Activated T-cell treated with anti-CD3 and anti-CD28 coated beads, Interleukin-2, amount 50 U/mL, for 72 hours (primary cell): ENCODE measurements at places on chromosomes 13 and 19. TPM values are rescaled to one million over a fixed set of nuclear protein-coding genes. Genes with fewer than 3 reads are reported as not detected.

- no peak for DNase-seq
Measured at GRCh38 chr19:51644636-51645271, 1.9 kb downstream of the SIGLEC14 start.

GRCh38 chr13:111967572-111968201 is 99.3 kb upstream of the SOX1 start:
- DNase-seq, result no peak

- no peak for DNase-seq
Measured at GRCh38 chr13:73171271-73171682, 112.5 kb downstream of the KLF5 start.

DNA sequence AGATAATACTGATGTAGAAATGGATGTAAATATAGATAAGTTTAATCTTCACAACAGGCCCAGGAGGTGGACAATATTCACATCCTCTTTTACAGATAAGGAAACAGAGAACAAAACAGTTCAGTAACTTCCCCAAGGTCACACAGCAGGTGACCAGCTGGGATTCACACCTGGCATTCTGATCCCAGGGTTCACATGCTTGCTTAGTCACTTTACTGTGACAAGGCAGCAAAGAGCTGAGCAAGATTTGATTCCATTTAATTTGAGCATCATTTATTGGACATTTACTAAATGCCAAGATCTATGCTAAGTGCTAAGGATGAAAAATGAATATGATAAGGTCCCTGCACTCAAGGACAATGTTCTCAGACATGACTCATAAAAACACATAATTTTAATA is 94.1 kb upstream of the STARD13 start:
- no peak for DNase-seq

- DNase-seq, result peak; percentile 41
Measured at GRCh38 chr19:47284324-47284899, 9.7 kb downstream of the INAFM1 start.

The MUC16 gene
- total RNA-seq, result 0.05 TPM

- no peak for DNase-seq
Measured at GRCh38 chr13:28622286-28622685, 36.6 kb upstream of the POMP start.

DNA sequence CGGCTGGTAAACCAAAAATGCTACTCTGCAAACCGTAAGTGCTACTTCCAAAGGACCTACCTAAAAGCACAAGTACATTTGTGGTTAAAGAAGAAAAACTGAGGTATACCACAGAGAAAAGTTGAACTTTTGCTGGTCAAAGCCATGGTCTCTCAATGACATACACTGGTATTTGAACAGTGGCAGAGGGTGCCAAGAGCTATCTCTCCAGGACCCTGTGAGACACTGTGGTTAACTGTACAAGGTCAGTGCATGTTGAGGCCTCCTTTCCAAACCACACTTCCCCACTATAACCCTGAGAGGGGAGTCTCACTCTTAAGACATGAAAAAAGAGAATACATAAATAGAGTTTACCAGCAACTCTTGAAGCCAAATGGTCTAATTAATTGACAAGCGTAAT is 49.5 kb downstream of the COL4A1 start:
- DNase-seq, result no peak

The ZNF677 gene
- 9.0 TPM for total RNA-seq

DNA sequence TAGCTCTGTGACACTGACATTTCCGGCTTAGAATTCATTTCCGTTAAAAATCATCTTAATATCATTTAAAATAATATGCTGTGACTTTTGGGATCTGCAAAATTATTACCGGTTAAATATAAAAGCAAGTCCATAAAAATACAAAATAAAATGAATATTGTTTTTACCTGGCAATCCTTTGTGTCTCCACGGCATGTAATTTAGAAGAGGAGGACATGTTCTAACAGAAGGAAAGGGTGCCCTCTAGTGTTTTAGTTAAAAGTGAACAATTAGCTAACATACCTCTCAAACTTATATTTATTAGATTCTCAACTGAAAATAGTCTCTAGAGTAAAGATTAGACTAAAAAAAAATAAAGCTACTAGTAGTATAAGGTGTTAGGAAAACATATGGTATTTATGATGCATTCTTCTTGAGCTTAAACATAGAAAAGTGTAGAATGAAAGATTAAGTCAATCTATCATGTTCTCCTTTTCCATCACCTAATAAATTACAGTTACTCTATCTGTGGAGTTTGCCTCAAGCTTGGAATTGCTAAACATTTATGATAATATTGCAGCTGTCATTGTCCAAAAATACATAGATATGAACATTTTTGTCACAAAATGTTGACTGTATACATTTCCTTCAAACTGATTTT is 676.7 kb upstream of the SPRY2 start:
- no peak for DNase-seq

DNA sequence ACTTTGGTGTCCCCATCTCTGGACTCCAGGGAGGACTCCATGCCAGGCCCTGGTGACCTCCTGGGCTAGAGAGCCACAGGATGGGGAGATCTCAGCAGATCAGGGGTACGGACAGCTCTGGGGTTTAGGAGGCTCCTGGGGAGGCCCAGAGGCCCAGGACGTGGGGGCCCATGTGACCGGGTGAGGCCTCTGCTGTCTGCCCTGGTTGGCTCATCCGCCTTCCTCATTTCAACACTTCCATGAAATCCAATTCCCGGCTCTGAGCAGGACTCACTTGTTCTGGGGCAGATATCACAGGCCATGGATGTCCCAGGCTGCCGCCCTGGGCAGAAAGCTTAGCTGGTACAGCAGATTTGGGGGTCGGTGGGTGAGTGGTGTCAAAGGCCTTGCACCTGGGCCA is 1.1 kb upstream of the PRAM1 start:
- DNase-seq, result no peak

The TUBB4A gene
- 8.7 TPM for total RNA-seq

DNA sequence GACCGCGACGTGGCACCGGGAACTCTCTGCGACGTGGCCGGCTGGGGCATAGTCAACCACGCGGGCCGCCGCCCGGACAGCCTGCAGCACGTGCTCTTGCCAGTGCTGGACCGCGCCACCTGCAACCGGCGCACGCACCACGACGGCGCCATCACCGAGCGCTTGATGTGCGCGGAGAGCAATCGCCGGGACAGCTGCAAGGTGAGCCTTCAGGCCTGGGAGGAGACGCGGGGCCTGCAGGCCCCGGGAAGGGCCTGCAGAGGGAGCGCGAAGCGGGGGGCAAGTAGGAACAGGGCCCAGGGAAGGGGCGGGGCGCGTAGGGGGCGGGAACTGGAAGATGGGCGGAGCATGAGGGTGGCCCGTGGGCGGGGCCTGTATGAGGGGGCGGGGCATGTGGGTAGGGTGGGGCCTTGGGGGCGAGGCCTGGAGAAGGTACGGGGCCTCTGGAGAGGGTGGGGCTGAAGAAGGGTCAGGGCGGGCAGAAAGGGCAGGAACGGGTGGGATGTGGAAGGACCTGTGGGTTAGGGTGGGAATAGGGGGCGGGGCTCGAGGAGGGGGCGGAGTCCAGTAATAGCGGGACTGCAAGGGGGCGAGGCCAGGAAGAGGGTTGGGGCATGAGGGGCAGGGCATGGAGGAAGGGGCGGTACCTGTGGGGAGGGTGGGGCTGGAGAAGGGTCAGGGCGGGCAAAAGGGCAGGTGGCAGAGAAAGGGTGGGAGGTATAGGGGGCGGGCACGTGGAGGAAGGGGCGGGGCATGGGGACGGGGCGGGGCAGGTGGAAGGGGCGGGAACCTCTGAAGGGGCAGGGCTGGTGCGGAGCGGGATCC is 2.5 kb downstream of the CFD start:
- peak; percentile 81 for DNase-seq

- no peak for DNase-seq
Measured at GRCh38 chr13:93345770-93346169, 119.2 kb downstream of the GPC6 start.

- no peak for DNase-seq
Measured at GRCh38 chr13:30030141-30030750, 179.8 kb upstream of the UBL3 start.

The UBL3 gene
- 21.2 TPM for total RNA-seq

DNA sequence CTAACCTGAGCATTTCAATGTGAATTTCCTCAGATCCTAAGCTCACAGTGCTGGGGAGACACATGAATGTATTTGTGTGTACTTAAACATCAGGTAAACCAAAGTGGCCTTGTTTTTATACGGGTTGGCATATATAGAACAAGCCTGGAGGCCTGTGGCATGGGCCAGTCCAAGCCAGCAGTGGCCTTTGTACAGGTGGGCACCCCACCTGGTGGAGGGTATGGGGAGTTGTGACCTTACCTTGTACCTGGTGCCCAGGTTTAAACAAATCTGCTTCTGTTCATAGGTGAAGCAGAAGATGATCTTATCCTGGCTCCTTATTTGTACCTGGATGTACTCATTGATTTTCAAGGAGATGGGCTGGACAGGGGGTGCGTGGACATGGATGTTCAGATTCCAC is 71.0 kb downstream of the ERICH6B start:
- no peak for DNase-seq

The ZNF737 gene
- total RNA-seq, result 16.3 TPM

GRCh38 chr13:111893607-111894443 is 173.1 kb upstream of the SOX1 start:
- DNase-seq, result no peak

The HIPK4 gene
- total RNA-seq, result 0.12 TPM

GRCh38 chr13:44359983-44360375 is 13.6 kb upstream of the SERP2 start:
- no peak for DNase-seq

- no peak for DNase-seq
Measured at GRCh38 chr19:55563261-55563690, 17.4 kb downstream of the ZNF579 start.

The CFAP97D2 gene
- total RNA-seq, result 1.1 TPM

The MYO16 gene
- not detected for total RNA-seq

The SPHK2 gene
- total RNA-seq, result 26.9 TPM

DNA sequence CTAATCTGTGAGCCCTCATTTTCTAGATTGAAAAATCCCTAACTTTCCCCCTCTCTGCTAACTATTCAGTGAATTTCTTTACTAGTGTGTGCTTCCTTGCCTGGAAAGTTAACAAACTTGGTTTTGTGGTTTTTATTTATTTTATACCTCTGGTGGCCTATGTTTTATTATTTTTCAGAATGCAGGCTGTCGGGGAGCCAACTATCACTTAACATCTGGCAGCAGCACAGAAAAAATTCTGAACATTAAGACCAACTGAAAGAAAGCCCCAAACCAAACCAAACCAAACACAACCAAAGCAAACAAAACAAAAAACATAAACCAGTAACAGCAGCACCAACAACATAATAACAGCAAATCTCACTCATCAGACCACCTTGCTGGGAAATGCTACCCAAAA is 109.0 kb upstream of the KL start:
- no peak for DNase-seq

DNA sequence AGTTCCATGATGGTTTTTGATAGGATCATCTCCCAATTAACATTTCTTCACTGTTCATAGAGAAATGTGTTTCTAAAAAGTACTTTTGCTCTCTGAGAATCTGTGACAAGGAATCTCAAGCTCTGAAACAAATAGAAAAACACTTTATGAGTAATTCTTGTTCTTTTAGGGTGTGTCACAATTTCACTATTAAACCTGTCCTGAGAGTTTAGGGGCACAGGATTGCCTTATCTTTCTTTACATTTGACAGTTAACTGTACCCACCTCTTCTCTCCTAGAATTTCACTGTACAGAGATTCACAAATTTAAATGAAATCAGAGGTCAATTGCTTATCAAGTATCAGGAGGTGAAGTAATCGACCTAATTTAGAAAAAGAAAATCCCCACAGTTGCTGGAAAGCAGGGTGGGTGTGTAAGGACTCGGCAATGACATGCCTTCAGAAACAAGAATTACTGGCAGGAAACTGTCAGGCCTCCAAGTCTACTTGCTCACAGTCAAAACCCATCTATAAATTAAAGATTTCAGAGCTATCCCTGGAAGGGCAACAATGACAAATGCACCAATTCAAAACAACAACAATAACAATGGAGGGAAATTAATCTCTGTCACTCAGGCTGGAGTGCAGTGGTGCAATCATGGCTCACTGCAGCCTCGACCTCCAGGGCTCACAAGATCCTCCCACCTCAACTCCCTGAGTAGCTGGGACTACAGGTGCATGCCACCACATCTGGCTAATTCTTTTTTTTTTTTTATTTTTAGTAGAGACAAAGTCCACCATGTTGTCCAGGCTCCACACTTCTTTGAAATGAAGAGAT is 250.2 kb downstream of the ABCC4 start:
- DNase-seq, result peak; percentile 5

- no peak for DNase-seq
Measured at GRCh38 chr13:112772929-112773328, 83.1 kb downstream of the ATP11A start.

GRCh38 chr19:38079926-38080380 is 144.1 kb downstream of the DPF1 start:
- no peak for DNase-seq

The ZNF441 gene
- total RNA-seq, result 5.3 TPM

DNA sequence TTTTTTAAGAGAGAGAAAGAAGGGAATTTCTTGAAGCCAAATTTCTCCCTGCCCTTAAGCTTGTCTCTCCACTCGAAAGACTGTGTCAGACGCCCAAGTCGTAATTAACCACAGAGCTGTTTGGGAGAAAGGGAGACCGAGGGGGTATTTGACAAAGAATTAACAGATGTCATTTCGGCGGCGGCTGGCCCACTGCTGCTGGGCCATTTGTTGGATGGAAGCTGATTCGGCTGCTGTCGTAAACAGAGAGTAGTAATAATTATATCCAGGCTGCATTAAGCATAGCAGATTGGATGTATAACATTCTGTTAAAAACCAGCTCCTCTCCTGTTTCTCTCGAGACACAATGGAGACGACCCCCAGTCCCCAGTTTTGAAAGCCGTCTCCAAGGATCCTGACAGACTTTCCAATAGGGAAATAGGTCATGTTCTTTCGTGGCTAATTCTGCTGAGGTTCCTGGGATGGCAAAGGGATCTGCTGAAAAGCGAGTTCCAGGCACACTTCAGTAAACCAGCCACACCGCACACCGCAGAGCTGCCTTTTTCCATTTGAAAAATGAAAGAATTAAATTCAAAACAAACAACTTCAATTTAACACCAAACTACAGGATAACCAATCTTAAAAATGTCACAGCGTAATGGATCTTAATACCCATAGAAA is 71.5 kb downstream of the KCTD15 start:
- no peak for DNase-seq

- DNase-seq, result no peak
Measured at GRCh38 chr19:46670813-46671212, 9.8 kb upstream of the DACT3 start.

- no peak for DNase-seq
Measured at GRCh38 chr13:97974773-97975172, 21.3 kb downstream of the IPO5 start.

DNA sequence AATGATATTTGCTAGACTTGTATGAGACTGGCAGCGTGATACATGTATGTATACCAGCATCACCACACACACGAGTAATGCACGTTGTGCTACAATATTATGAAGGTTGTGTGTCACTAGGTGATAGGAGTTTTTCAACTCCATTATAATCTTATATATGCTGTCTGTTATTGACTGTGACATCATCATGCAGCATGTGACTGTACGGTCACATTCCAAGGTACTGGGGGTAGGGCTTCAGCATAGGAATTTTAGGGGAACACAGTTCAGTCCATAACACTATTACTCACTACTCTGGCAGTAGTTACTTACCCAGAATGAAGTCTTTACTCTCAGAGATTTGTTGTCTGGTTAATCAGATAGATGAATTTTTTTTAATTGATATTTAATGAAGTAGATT is 91.1 kb downstream of the CDK8 start:
- no peak for DNase-seq

The NOTCH3 gene
- total RNA-seq, result 0.02 TPM

- DNase-seq, result no peak
Measured at GRCh38 chr19:11361037-11361770, 6.0 kb downstream of the PLPPR2 start.

The ZFP36 gene
- total RNA-seq, result 108 TPM

The PRODH2 gene
- not detected for total RNA-seq
